ENCODE measurements at places on chromosomes 3 and 15.

DNA sequence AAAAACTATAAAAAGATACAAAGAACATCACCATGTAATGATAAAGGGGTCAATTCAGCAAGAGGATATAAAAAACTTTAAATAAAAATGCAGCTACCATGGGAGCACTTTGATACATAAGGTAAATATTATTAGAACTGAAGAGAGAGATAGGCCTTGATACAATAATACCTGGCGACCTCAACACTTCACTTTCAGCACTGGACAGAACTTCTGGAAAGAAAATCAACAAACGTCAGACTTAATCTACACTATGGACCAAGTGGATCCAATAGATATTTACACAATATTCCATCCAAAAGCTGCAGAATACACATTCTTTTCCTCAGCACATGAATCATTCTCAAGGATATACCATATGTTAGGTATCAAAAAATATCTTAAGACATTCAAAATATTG, 42.0 kb downstream of the WDR49 start:
- DNase-seq: no peak

DNA sequence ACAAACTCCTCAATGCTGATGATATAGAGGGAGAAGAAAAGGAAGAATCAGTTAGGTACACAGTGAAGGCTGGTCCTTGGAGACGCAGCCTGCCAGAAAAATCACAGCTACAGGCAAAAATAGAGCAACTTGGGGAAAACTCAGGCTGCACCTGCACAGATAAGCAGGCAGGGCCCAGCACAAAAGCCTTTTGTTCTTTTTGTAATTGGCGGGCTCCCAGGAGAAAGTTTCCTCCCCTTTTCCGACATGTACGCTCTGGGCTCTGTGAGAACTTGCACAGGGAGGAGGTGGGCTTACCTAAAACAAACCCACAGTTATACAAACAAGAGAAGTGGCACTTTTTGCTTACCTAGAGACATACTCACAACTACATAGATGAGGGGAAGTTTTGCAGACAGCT, 813.4 kb upstream of the EPHA6 start:
- DNase-seq: no peak

DNA sequence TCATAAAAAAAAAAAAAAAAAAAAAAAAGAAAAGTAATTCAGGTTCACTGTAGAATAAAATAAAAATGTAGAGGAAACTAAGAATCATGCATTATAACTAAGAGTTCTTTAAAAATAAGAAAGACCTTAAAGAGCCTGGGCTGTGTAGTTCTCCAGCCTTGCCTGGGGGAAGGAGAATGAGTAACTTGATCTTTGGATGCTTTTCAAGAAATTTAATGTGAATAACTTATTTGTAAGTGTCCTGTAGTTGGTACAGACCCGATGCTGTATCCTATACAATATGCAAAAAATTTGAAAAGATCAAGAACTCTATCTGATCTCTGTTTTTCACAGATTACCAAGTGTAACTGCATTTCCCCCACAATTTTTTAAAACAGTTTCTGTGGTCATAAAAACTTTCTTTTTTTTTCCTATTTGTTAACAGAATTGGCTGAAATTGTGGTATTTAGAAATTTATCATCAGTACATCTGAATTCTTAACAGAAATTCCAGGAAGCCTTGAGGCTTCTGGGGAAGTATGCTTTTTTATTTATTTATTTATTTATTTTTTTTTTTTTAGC, 195.3 kb downstream of the THRB start:
- DNase-seq: no peak

GRCh38 chr15:48233246-48233645, 27.1 kb downstream of the SLC12A1 start:
- DNase-seq: no peak

- no peak for DNase-seq
Measured at GRCh38 chr3:103218793-103219192, 784.0 kb downstream of the ZPLD1 start.

DNA sequence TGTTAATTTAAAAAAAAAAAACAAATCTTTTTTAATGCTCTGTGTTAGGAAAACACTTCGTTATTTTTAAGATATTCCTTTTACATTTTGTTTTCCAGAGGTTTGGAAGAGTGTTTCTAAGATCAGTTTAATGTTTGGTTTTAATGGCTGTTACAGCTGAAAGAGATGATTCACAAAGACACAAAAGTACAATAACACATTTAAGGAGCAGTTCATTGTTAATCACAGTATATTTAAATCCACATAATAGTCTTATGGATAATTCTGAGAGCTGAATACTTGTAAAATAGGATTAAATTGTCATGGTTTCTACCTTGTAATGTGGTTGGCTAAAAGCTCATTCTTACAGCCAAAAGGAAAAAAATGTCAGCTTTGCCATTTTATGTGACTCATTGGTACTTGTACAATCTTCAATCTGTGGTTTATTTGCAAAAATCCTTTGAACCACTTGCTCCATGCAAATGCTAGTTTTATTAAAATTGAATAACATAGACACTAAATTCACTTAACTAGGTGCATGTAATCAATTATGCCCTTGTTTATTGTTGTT, 426.4 kb downstream of the NLGN1 start:
- no peak for DNase-seq

DNA sequence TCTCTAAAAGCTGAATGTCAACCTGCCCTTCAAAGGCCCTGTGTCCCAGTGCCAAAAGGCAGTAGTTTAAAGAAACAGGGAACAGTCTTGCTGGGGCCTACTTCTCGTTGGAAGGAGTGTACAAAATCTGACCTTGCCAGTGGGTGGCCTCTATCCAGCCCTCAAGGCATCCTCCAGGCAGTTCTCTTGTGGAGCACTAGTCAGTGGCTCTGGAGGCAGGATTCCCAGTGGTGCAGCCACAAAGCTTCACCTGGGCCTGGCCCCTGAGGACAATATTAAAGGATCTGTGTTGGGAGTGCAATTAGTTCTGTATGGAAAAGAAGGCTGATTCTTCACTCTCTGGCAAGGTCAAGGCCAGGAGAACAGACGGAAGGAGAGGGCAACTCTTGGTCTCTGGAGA, 237.8 kb upstream of the ADAMTS9 start:
- DNase-seq: no peak

DNA sequence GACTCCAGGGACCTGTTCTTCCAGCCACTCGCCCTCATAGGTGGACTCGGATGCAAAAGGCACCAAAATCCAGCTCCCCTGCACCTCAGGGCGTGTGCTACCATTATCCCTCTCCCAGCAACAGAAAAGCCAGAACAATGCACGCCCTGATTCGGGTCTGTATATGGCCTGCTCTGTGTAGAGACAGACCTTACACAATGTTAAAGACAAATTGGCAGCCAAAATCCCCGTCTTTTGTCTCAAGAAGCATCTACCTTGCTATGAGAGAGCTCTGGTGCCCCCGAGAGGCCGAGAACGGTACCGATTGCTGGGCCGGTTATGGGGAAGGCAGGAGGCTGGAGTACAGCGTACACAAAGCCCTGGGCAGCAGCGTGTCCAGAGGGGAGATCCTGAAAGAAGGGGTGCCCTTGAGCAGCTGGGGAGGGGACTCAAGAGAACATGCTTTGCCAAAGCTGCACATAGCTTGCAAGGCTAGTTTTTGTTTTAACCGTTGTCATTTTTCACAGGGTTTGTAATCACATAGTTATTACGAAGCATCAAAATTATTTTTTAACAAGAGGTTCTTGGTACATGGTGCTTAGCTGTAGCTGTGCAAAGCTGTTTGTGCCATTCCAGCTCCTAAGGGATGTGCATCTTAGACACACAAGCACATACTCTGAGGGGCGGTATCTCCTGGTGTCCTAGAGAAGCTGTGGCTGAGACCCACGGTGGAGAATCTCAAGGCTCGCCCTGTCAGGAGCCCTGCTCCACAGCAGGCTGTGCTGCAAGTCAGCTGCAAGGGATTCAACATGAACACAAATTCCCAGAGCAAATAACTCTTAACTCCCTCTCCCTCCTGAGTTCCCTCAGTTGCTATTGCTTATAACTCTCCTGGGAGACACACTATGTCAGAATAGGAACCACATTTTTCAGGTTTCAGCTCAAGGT, 461.5 kb upstream of the PPP2R3A start:
- peak; percentile 14 for DNase-seq

- DNase-seq: no peak
Measured at GRCh38 chr3:12477256-12477655, 7.0 kb upstream of the TSEN2 start.

- DNase-seq: no peak
Measured at GRCh38 chr3:15536856-15537255, 15.3 kb upstream of the COLQ start.

- no peak for DNase-seq
Measured at GRCh38 chr15:69729167-69729748, 276.6 kb downstream of the RPLP1 start.

- no peak for DNase-seq
Measured at GRCh38 chr3:194134231-194134756, 1.7 kb upstream of the HES1 start.

- DNase-seq: no peak
Measured at GRCh38 chr3:73652896-73653295, 28.2 kb upstream of the PDZRN3 start.

DNA sequence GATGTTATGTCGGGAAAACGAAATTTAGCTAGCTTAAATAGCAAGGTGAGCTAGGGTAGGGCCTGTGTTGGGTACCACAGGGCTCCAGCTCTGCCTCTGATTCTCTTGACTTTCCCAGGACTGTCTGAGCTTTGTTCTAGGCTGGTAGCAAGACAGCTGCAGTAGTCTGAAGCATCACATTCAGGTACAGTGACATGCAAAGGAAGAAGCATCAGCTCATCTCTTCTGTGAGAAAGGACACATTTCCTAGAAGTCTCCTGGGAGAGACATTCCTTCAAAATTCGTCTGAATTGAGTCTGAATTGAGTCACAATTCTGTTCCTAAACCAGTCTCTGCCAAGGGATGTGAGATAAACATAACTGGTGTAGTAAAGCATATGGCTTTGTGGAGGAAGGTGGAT, 8.5 kb upstream of the UBXN7 start:
- DNase-seq: no peak

GRCh38 chr3:130795396-130795795, 48.8 kb upstream of the PIK3R4 start:
- no peak for DNase-seq

DNA sequence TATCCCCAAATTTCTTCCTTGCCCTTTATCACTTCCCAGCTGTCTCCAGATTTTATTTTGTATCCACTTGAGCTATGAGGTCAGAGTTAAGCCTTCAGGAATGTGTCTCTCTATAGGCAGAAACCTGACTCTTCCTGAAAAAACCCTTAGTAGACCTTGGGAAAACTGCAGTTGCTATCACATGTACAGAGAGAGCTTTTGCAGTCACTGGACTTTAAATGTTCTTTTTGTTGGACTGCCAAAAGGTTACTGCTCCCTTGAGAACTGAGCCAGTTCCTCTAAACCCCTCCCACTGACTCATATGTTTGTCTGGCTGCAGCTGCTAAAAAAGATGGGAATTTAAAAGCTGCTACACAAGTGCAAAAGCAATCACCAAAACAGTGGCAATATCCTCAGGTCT, 169.1 kb upstream of the CCDC54 start:
- DNase-seq: peak; percentile 97

DNA sequence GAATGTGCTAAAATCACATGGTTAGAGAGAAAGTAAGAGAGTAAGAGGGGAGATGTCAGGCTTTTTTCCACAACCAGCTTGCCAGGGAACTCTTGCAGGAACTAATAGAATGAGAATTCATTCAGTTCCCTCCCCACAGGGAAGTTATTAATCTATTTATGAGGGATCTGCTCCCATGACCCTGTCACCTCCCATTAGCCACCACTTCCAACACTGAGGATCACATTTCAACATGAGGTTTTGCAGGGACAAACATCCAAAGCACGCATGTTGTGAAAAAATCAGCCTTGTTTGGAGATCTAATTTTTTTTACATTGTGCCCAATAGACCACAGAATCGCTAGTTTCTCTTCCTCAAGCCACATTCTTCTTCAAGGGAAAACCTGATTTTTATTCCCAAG, 904.0 kb downstream of the TBL1XR1 start:
- no peak for DNase-seq

GRCh38 chr3:118945834-118946233, 88.8 kb downstream of the IGSF11 start:
- DNase-seq: no peak

DNA sequence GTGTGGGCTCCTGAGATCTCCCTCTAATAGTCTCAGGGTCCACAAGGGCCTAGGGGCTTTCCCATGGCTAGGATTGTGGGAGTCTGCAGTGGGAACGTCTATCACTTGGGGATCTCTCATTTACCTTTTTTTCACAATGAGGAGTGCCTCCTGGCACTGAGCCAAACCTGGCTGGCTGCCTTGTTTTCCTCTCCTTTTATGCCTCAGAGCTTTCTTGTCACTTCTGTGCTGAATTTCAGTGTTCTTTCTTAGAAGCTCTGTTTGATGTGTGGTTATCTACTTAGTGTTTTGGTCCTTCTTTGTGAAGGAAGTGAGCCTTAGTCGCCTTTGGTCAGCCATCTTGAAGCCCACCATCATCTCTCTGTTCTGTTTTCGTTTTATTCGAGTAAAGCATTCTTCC, 33.9 kb downstream of the DOCK3 start:
- no peak for DNase-seq

GRCh38 chr3:188974856-188975599, 196.7 kb upstream of the TPRG1 start:
- no peak for DNase-seq

- peak; percentile 13 for DNase-seq
Measured at GRCh38 chr3:195774917-195775316, 36.8 kb downstream of the MUC4 start.

DNA sequence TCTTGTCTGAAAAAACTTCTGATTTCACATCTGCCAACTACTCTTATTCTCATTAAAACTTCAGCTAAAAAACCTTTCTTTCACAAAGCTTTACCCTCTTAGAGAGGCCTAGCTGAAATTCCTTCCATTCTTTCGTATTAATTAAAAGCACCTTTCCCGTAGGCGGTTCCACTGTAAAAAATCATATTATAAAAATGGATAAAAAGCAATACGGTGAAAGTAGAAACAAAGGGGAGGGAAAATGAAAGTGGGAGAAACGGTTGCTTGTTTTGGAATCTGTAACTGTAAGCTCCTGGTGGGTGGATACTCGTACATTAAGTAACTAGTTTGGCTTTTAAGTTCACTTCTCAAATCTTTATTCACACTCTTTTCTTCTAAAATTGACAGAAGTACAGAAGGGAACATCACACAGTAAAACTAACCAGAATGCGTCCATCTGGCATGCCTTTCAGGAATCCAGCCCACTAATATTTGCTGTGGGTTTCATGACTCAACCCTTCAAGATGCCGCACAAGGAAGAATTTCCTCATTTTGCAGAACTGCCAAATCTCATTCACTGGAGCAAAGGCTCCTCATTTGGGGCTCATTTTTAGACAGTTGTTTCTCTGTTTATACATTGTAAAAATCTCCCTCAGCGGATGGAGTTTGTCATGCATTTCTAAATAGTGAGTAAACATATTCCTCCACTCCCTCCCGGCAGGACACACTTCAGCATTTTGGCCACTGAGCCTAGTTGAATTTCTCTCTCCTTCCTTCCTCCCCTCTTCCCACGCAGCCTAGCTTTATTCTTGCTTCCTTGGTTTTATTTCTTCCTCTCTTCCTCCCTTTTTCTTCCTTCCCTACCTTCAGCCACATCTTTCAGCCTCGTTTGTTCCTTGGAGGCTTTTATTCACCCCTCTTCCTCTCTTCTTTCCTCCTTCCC, 419.5 kb upstream of the NAALADL2 start:
- DNase-seq: peak; percentile 83

Measured in forelimb muscle (tissue), 1 donor.